Gastrocnemius medialis (tissue), 4 donors: ENCODE measurements at places on chromosomes 2 and 18.

- no peak for DNase-seq
These were observed 42.2 kb upstream of the RTN4 start for GRCh38 chr2:55092439-55092838.

DNA sequence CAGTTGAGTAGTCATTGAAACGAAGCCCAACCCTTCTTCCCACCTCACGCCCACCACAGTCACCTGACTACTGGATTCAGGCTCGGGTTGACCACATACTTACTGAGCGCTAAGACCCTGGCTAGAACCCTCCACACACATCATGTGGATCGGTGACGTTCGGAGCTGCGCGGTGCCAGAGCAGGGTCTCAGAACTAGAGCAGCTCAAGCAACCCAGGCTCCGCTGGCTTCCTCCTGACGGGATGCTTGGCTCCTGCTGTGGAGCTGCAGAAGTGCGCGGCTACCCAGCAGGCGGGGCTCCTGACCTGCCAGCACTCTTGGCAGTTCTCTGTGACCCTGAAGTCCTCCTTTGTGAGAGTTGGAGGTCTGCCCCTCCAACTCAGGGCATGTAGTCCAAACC, 90.6 kb upstream of the MBOAT2 start:
- DNase-seq = no peak

GRCh38 chr2:218708086-218708485, 2.5 kb upstream of the TTLL4 start:
- no peak for DNase-seq

GRCh38 chr2:121151311-121152109, 133.5 kb downstream of the TFCP2L1 start:
- no peak for DNase-seq

DNA sequence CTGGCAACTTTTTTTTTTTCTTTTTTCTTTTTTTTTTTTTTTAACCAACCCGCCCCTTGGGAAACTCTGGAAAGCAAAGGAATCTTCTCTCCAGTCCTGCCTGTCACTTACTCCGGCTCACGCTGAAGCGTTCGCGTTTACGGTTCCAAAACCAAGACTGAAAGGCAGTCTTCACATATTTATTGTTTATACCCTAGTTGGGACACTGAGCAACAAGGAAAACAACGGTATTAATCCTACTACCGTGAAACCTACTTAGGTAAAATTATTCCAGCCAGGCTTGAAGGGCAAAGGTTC, 125.4 kb downstream of the OSBPL1A start:
- DNase-seq = no peak

GRCh38 chr18:46877329-46877987, 39.8 kb downstream of the PIAS2 start:
- no peak for DNase-seq

DNA sequence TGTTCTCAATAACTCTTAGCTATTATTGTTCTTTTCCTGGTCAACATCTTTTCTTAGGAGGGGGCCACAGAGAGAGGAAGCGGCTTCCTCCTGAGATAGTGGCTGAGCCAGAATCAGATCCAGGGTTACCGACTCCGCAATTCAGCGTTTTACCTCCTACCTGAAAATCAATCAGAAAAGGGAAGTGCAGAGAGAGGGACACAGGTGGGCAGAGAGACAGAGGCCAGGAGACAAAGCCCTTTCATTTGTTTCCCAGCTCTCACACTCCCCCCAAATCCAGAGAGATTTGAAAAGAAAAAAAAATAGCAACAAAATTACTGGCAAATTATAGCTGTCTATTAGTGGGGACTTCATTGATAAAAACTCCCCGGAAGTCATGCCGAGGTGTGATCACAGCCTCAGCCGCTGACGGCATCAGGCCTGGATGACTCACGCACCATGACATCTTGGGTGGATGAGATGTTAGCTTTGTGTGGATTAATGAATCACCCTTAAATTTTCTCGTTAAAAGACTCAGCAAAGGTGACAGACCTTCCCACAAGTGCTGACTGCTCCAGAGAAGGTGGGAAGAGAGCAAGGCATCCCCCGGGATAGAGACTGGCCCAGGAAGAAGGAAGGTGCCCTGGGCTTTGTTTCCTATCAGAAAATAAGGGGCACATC, 120.7 kb downstream of the LOXHD1 start:
- DNase-seq = no peak

DNA sequence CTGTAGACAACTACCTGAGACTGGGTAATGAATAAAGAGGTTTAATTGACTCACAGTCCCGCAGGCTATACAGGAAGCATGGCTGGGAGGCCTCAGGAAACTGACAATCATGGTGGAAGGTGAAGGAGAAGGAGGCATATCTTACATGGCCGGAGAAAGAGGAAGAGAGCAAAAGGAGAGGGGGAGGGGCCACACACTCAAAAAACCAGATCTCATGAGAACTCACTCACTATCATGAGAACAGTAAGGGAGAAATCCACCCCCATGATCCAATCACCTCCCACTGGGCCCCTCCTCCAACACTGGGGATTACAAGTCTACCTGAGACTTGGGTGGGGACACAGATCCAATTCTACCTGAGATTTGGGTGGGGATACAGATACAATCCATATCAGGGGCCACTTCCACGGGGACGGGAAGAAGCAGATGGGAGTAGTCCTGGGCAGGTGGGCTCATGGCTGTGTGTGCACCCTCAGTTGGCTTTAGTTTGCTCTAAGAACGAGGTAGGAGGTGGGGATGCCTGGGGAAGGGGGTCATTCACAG, 9.9 kb downstream of the MAB21L4 start:
- DNase-seq = no peak

DNA sequence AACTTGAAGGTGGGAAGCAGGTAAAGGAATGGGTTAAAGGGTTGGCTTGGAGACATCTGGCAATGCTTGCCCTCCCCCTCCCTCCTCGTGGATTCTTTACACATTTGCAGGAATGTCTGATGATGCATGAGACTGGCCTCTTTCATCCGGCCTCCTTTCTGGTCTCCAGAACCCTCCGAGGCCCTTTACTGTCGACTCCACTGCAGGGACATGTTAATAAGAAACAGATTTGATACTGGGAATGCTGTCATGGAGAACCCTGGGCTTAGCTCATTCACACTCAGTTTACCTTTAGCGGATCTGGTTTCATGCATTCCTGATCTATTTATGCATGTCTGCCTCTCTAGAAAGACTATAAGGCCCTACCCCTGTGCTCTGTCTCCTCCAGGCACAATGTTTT, 238.7 kb downstream of the TGIF1 start:
- no peak for DNase-seq

DNA sequence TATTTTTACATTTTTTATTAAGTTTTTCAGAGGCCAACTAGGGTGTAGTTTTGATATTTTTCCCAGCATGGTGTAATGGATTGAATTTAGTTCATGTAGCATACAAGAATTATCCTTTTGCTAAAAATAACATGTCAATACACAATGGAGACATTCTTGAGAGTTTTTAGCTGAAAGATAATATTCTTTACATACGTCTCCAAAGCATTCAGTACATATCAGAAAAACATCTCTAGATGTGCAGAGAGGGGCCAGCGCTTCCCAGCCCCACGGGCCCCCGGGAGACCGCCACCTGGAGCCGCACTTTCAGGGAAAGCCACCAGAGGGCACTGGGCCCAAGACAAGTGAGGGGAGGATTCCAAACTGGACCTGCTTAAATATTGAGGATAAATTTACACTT, 499.4 kb downstream of the GALR1 start:
- DNase-seq = no peak

GRCh38 chr2:3876685-3877084, 173.3 kb downstream of the DCDC2C start:
- DNase-seq = no peak

- no peak for DNase-seq
These were observed 38.8 kb downstream of the DYSF start for GRCh38 chr2:71492112-71492511.

- peak; percentile 45 for DNase-seq
These were observed 91.8 kb downstream of the ACVR1 start for GRCh38 chr2:157784169-157784822.

DNA sequence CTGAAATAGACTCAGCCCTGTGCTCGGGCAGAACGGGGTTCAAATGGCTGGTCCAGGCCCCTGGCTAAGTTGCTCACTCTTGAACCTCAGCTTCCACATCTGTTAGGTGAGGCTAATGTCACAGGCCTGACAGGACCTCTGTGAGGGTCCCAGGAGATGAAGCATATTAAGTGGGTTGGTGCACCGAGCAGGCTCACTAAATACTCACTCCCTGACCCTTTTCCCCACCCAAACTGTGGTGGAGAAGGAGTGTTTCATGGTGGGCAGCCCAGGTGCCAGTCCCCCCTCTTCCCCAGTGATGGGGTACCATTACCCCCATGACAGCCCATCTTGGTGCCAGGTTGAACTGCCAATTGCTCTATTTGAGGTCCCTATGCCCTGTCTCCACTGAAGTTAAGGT, 286.0 kb downstream of the MYCN start:
- no peak for DNase-seq

- DNase-seq = no peak
These were observed 342 bp downstream of the CYB5A start for GRCh38 chr18:74291472-74291770.

GRCh38 chr2:170887896-170888295, 41.2 kb upstream of the GORASP2 start:
- no peak for DNase-seq

GRCh38 chr2:133166031-133166430, 402.2 kb downstream of the NCKAP5 start:
- no peak for DNase-seq

DNA sequence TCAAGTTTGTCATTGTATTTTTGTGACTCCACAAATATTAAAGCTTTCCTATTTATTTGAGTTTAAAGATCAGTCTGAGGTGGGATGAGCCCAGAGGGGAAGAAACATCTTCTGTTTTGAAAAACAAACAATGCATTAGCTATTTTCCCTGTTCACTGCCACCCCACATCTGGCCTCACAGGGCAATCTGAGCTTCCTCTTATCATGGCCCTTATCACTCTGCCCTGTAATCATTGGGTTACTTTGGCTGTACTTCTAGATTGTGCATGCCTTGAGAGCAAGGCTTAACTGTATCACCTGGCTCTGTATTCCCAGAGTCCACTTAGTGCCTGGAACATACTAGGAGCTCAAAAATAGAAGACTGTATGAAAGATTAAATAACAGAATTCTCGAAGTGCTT, 241.6 kb upstream of the NT5C1B start:
- DNase-seq = no peak

GRCh38 chr2:28667261-28667660, 84.4 kb upstream of the PPP1CB start:
- no peak for DNase-seq

GRCh38 chr2:126714191-126714965, 58.4 kb downstream of the GYPC start:
- peak; percentile 25 for DNase-seq

DNA sequence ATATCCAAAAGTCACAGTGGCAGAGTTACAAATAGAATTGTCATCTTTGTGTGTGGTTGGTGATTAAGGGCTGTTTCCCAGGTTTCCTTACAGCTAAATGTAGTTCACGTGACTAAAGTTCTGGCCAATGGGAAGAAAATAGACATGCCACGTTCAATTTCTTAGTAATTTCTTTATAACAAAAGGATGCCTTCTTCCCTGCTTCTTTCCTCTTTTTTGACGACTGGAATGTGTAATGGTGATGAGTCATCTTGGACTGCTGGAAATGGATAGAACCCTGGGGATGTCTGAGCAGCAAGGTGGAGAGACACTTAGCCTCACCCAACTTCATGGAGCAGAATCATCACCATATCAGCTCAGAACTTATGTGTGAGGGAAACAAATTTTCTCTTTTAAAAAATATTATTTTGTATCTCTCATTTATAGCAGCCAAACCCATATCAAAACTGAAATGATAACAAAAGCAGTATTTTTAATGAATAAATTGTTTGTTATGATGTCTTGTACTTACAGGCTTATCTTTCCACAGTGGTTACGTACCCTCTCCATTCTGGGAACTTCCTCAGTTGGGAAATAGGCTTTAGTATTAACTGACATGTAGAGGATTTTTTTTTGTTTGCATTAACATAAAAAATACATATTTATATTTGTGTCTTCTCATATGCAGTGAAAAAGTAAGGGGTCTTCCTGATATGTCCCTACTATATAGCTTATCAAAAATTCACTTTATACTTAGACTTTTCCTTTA, 91.1 kb upstream of the CDH2 start:
- no peak for DNase-seq

GRCh38 chr2:230908092-230908594, 16.9 kb downstream of the GPR55 start:
- DNase-seq = no peak

DNA sequence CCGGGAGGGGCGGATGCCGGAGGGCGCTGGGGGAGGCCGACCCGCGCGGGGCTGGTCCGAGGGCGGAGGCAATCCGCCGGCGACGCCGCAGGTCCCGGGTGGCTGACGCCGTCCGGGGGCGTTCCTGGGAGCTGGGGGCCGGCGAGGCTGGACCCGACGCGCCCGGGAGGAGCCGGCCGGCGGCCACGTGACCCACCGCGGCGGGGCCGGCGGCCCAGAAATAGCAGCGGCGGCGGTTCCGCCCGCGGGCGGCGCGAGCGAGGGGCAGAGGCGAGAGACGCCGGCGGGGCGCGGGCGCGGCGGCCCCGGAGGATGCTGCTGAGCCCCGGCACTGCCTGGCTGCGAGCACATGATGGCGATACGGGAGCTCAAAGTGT, at the start of gene RAB31:
RAB31 (plus strand) TSS at position 245 of the 377 bp plus-strand sequence; CDS start at position 350, 105 bp downstream.
- peak; percentile 54 for DNase-seq

DNA sequence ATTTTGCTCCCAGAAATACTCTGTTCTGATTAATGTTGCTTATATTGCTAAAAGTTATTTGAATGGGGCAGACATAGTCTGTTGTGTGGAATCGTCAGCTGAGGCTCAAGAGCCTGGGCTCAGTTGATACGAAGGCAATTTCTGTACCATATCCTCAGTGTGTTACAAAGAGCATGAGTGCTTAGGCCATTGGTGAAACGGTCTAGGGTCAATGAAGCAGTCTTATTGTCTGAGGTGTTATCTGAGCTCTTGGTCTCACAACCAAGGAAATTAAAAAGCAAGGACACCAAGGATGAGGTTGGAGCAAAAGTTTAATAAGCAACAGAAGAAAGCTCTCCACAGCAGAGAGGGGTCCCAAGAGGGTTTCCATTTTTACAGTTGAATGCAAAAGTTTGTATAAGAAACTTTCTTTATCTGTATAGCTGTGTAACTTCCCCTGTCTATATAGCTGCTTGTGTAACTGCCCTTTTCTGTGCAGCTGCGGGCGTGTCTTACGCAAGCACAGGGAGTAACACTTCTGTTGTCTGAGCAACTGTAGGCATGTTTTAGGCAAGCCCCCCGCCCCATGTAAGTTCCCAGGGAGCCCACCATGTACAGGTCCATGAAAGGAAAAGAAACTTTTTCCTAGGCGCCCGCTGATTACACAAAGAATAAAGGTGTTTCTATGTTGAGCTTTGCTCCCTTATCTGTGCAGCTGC, 40.6 kb upstream of the DSC1 start:
- peak; percentile 15 for DNase-seq

DNA sequence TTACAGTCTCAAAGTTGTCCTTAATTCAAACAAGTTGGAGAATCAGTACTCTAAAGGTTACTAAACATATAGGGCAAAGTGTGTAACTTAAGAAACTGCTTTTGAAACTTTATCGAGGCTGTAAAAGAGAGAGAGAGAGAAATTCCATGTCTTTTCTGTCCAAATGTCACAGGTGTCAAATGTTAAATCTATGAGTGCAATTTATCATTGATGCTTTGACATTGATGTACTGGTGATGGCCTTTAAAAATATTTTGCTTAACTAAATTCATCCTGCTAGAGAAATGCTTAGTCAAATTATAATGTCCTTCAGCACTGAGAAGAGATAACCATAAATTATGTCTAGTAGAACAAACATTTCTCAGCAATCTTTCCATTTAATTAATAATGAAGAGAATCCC, 1602.1 kb upstream of the TMEFF2 start:
- DNase-seq = no peak

GRCh38 chr2:110851531-110851930, 119.2 kb downstream of the ACOXL start:
- no peak for DNase-seq
